SK-N-SH treated with all-trans-retinoic acid at 6 μM for 48 hours (cell line): ENCODE measurements at places on chromosomes 5 and 9.

GRCh38 chr5:151164687-151165392 is 7.3 kb upstream of the ANXA6 start:
- peak; percentile 100 for ATAC-seq

DNA sequence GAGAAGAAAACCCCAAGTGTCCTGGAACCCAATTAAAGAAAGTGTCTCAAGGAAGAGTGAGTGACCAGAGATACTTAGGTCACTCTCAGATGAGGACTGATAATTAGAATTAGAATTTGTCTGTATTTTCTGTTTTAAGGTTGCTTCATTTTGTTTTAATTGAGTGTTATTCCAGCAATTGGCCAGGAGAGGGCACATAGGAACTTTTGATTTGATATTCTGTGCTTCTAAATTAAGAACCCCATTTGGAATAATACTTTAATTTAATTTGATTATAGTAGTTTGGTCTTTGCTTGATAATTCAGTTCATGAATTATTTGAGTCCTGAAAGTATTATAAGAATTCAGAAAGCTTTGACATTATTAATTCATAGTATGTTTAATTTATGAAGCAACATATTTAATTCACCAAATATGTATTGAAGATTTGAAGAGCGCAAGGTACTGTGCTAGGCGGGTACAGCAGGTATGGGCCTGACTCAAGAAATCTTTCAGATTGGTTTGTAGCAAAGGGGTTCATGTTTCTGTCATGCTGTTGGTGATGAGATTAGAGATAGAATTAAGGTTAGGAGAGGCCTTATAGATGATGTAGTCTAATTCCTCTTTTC is 4.9 kb downstream of the MRPL22 start:
- ATAC-seq: no peak

- ATAC-seq: no peak
Measured at GRCh38 chr9:87853302-87853701, 29.4 kb upstream of the SPATA31E1 start.

GRCh38 chr9:70135176-70135575 is 91.5 kb downstream of the MAMDC2 start:
- peak; percentile 30; the same call in 2 of the 3 replicates for ATAC-seq

GRCh38 chr5:170223360-170223759 is 9.4 kb upstream of the C5orf58 start:
- no peak for ATAC-seq

- no peak for ATAC-seq
Measured at GRCh38 chr9:124291801-124292396, 34.1 kb downstream of the NEK6 start.

GRCh38 chr5:133130387-133131118 is 78.7 kb downstream of the HSPA4 start:
- ATAC-seq: no peak

GRCh38 chr5:178285399-178286225 is 53.0 kb upstream of the PHYKPL start:
- no peak for ATAC-seq

DNA sequence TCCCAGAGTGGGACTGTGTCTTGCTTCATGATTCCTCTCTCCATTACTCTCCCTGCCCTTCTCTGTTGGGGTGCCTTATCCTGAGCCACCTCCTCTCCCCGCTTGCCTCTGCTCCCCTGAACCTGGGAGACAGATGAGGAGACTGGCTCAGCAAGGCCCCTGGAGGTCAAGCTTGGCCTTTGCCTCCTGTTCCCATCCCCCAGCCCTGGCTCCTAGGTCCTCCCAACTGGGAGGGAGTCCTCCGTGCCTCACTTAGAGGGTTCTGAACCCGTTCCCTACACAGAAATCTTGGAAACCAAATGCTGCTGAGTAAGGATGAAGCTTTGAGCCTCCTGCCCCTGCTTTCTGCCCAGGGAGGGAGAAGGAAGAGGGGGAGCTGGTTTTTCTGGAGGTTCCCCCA is 9.8 kb upstream of the ENDOG start:
- no peak for ATAC-seq

- no peak for ATAC-seq
Measured at GRCh38 chr5:127298656-127299055, 8.1 kb downstream of the MEGF10 start.

DNA sequence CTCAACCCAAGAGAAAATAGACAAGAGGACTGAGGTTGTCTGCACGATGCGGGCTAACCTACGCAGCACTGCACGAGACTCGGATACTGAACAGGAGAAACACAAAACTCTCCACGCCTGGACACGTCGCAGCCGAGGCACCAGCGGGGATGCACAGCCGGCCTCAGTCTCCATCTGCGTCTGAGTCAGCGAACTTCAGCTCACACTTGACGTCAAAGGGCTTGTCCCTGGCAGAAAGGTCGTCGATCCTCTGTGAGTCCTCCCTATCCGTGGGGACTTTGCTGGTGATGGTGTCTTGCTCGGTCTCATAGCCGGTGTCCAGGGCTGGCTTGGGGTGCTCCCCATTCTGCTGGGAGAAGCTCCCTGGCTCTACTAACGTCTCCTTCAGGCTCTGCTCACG is 60.2 kb downstream of the SECISBP2 start:
- no peak for ATAC-seq

GRCh38 chr5:115068239-115069086 is 101.2 kb downstream of the TRIM36 start:
- 0 out of 3 replicates have a peak, but pooled peaks have one; percentile 20 for ATAC-seq

GRCh38 chr5:74502479-74502950 is 138.0 kb downstream of the ENC1 start:
- ATAC-seq: no peak

GRCh38 chr5:40022057-40022456 is 597.3 kb upstream of the DAB2 start:
- no peak for ATAC-seq

- ATAC-seq: peak; percentile 80
Measured at GRCh38 chr9:127199001-127199791, 65.4 kb upstream of the GARNL3 start.

DNA sequence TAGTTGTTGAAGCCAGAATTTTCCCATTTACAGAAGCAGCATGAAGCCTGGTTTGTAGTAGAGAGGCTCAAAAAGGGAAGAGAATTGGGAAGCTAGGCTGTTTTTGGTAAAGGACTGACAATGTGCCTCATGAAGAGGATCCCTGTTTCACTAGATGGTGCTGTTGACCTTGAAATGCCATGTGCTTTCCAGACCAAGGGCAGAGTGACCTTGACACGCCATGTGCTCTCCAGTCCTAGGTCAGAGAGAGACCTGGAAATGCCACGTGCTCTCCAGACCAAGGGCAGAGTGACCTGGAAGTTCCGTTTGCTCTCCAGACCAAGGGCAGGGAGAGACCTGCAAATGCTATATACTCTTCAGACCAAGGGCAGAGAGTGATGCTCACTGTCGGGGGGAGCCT is 32.0 kb downstream of the UNC13B start:
- no peak for ATAC-seq

DNA sequence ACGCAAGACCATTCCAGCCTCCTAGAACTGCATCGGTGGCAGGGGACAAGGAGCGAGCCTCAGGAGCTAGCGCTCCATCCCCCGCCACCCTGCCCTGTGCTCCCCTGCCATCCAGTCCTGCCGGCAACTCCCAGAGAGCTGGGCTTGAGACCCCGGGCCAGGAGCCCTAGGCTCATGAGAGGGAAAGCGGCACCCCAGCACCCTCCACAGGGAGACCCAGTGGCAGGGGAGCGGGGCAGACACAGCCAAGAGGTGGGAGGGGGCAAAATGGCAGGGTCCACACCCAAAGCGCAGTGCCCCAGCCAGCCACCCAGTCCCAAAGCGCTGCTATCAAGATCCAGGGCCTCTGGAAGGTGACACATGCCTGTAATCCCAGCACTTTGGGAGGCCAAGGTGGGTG is 12.7 kb downstream of the UBAC1 start:
- no peak for ATAC-seq

DNA sequence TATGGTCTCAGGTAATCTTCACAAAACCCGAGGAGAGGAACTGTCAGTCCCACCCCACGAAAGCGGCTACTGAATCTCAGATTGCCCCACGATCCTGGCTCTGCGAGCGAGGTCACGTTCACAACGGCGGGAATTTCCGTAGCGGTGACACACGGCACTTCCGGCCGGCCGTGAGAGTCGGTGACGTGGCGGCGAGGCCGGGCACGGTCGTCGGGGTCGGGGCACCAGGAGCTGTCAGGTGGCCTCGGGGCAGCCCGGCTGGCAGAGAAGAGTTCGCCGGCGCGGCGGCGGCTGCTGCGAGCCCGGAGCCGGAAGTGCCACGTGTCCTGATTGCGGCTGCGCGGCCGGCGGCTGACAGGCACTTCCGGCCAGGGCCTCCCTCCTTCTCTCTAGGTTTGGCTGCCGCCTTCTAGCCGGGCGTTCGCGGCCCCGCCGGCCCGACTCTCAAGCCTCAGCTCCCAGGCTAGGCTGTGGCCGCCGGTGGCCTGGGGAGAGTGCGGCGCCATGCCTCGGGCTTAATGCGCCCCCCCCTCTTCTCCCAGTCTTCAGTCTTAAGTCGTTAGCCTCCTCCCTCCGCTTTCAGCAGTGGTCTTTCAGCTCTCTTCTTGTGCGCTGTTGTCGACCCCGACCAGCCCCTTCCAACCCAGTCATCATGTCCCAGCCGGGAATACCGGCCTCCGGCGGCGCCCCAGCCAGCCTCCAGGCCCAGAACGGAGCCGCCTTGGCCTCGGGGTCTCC is at the start of gene SEC24A:
TSS of gene SEC24A (plus strand) at position 361 of the 738 bp plus-strand sequence. CDS start at position 653, 292 bp downstream.
- peak; percentile 95 for ATAC-seq

GRCh38 chr9:35908504-35909125 is 675 bp upstream of the SPAAR start:
- no peak for ATAC-seq

DNA sequence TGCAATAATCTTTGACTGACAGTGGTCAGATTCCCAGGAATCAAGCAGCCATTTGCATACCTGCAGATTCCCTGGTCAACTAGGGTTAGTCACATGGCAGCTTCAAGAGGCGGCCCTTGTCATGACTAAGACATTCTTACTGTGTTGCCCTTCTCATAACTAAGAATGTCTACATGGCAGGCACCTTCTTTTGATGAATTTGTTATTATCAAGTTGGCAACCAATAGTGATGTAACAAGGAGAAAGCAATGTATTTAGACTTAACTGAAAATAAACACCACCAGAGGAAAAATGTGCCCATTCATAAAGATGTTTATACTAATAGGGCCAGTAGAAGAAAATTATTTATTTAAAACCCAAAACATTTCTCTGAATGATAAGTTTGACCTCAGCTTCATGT is 215.6 kb downstream of the TLE1 start:
- ATAC-seq: no peak

- peak; percentile 75 for ATAC-seq
Measured at GRCh38 chr5:52800394-52801213, 12.9 kb downstream of the ITGA1 start.

- ATAC-seq: no peak
Measured at GRCh38 chr5:83750749-83751148, 30.1 kb upstream of the HAPLN1 start.

GRCh38 chr9:21266733-21267484 is 27.1 kb upstream of the IFNA14 start:
- no peak for ATAC-seq

DNA sequence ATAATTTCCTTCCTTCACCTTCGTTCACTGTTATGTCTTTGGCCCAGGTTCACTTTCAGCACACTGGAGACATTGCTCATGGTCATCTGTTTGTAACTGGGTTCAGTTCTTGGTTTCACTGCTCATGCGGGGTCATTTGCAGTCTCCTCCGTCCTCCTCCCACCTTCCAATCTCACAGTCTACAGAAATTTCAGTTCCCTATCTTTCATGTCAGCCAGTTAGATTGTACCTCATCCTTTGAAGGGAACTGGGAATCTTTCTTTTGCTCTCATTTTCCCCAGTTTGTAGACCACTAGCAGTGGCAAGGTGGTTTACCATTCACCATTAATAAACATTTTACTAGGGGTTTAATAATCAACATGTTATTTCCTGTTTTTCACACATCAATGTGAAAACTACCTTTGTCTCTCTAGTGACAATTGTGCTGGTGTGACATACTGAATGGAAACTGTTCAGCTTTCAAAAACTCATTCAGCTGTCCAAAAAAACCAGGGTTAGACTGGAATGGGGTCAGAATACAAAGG is 100.9 kb upstream of the IL6ST start:
- no peak for ATAC-seq

DNA sequence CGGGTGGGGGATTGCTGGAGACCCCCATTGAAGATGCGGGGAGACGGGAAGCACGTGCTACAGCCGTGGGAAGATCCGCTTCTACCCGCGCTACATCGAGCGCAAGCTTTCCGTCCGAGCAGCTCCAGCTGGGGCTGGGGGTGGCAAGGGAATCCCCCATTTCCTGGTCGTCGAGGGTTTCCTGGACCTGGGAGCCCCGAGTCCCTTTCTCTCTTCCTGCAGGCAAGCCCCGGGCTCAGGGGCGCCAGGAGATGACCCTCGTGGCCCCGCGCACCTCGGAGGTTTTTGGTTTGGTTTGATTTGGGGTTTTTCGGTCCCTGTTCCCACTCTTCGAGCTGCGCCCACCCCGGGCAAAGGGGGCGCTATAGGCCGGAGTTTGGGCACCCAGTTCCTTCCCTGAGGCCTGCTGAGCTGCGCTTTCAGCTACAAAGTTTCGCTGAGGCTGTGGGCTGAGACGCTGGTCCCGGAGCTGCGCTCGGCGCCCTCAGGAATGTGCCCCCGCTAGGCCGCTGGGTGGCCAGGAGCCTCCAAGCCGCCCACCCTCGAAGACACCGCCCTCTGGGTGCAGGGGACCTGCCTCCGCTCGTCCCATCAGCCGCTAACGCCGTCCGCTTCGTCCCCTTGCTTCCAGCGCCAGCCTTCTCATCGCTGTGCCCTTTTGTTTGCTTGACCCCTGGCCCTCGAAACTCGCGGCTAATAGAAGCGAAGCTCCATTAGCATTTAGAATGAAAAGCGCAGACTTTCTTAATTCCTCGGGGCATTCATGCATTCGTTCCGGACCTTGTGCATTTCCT is 2.9 kb downstream of the NR4A3 start:
- ATAC-seq: no peak

- no peak for ATAC-seq
Measured at GRCh38 chr5:156378159-156378558, 51.2 kb downstream of the SGCD start.

DNA sequence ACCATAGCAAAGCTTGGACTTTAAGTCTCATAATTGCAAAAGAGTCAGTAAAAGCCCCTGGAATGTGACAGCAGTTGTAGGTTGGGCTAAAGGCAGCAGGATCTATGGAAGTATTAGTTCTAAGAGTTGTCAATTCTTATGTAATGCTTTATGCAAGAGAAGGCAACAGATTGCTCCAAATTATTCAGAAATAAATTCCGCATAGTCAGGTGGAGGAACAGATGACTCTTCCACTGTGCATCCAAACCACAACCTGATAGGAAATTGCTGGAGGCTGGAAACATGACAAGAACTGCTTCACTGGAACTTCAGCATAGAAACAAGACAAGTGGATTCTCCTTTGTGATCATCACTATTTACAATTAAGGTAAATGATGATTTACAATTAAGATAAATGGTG is 101.0 kb downstream of the STARD4 start:
- peak; percentile 42; the same call in 1 of the 3 replicates for ATAC-seq

GRCh38 chr9:6564360-6564759 is 81.2 kb downstream of the GLDC start:
- ATAC-seq: no peak

GRCh38 chr5:176902102-176902814 is 3.1 kb upstream of the HK3 start:
- ATAC-seq: no peak

GRCh38 chr5:79143684-79144379 is 32.2 kb downstream of the BHMT start:
- ATAC-seq: no peak; the same call in 2 of the 3 replicates

- no peak for ATAC-seq
Measured at GRCh38 chr5:104295991-104296390, 733.4 kb upstream of the NUDT12 start.
